ENCODE measurements at places on chromosomes 6 and 20.

DNA sequence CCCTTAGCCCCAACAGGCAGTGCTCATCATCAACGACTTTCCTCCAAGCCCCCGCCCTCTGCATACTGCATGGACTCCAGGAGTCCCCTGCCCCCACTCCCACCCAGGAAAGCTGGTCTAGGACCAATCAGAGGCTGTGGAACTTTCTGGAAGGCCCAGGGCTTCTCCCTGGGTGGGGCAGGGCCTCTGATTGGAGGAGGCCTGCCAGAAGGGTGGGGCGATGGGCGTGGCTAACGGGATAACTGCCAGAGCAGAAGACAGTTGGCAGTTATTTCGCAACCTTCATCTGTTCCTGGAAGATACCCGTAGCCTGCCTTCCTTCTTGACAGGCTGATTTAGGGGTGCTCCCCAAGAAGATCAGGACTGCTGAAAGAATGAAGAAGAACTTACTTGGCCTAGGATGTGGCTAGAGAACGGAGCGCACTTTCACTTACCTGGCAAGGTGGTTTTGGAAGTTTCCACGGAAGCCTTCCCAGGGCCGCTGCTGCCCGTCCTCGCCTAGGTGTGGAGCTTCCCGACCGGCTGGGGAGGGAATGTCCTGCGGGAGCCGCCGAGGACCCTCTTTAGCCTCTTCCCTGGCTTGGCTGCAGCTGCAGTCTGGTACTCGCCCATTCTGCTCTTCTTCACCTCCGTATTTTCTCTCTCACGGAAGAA is 209.0 kb downstream of the LRFN2 start:
- DNase-seq, result no peak

DNA sequence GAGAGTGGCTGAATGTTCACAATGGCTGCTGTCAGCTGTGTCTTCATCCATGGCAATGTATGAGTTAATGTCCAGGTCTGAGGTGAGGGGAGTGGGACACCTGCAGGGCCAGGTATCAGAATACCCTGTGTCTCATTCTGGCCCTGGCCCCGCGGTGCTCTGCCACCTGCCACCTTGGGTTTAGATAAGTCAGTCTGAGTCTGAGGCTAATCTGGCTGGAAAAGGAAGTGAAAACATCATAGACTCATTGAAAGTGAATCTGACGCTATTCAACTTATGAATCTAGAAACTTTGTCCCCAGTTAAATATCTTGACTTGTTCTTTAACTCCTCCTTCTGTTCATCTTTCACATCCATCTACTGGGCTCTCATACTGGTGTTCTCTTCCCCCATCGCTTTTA is 267.1 kb upstream of the JAG1 start:
- no peak for DNase-seq

GRCh38 chr6:16153211-16153820 is 24.4 kb downstream of the MYLIP start:
- DNase-seq, result no peak

- no peak for DNase-seq
These were observed 3.3 kb upstream of the CNKSR3 start for GRCh38 chr6:154513601-154514320.

DNA sequence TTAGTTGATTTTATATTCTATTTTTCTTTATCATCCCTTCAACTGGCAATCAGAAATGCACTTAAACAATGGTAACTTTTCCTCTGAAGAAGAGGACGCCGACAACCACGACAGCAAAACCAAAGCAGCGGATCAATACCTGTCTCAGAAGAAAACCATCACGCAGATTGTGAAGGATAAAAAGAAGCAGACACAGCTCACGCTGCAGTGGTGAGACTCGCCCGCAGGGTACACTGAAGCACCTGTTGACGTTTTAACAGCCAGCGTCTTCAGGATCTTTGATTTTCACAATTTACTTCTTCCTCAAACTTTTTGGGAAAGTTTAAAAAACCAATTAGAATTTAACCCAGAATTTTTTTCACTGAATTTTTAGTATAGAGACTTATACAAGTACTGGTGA is 701 bp downstream of the RFX6 start:
- DNase-seq, result no peak

- DNase-seq, result no peak
These were observed 413.0 kb downstream of the PREX1 start for GRCh38 chr20:48414786-48415185.

Data from natural killer cell (primary cell).